ENCODE measurements at places on chromosomes 4 and X. TPM values are rescaled to one million over a fixed set of nuclear protein-coding genes. Genes with fewer than 3 reads are reported as not detected.

COMMD8 gene
- total RNA-seq, result 59.7 TPM

MAOA gene
- total RNA-seq, result 1.9 TPM

GRCh38 chr4:119921830-119922229, 144.8 kb downstream of the MAD2L1 start:
- DNase-seq, result no peak

- DNase-seq, result no peak
Measured at GRCh38 chrX:153592966-153593688, 5.8 kb downstream of the CCNQ start.

- peak; percentile 20 for DNase-seq
Measured at GRCh38 chr4:40699648-40700047, 50.1 kb upstream of the NSUN7 start.

DNA sequence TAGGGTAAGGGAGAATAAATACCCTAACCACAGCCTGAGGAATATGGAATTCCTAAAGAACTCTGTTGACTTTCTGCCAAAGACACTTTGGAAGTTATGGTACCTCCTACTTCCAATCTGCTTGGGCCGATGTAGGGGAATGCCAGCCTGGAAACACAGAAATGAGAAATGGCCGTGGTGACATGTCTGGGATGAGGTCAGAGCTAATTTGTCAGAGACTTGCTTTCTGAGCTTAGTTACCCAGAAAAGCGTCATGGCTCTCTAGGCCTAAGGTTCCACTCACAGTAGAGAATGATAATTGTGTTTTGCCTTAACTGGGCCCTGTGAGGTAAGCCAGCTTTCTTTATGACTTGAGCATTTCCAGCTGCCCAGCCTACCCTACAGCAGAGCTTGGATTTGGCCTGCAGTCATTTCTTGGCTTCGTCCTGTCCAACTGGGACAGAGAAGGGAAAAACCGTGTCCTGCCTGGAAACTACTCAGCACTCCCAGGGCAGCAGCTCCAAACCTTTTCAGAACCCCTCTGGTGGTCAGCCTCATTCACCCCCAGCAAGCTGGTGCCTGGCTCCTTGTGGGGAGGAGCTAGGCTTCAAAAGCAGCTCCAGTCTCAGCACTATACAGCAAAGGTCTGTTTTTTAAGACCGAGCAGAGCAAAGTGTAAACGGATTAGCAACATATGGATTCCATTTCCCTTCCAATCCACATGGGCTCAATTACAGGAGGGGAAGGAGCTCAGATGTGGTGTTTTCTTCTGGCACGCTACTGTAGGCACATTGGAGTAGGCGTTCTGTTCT, 92.3 kb downstream of the RLIM start:
- DNase-seq, result peak; percentile 49

RBMXL3 gene
- total RNA-seq, result not detected

Measured in Daoy (cell line).